Posterior vena cava (tissue), 2 donors: ENCODE measurements at places on chromosomes 1 and 21. TPM values are rescaled to one million over a fixed set of nuclear protein-coding genes. Genes with fewer than 3 reads are reported as not detected.

Gene IGSF21
- 4.7 TPM for total RNA-seq

Gene NVL
- total RNA-seq = 17.7 TPM

Gene EXO1
- total RNA-seq = not detected

Gene PRAMEF33
- total RNA-seq = not detected

Gene TRIM17
- total RNA-seq = 0.38 TPM

Gene RIMKLA
- 0.24 TPM for total RNA-seq

Gene KIAA0040
- 9.3 TPM for total RNA-seq

Gene MYOM3
- total RNA-seq = 0.83 TPM

Gene FOXO6
- total RNA-seq = 0.62 TPM

Gene C1orf94
- not detected for total RNA-seq

Gene NPHP4
- total RNA-seq = 6.9 TPM

Gene ACBD3
- 44.0 TPM for total RNA-seq

Gene TOR3A
- 18.3 TPM for total RNA-seq

Gene CDA
- total RNA-seq = 9.1 TPM

GRCh38 chr1:4935807-4936206 lies 281.4 kb downstream of the AJAP1 start:
- DNase-seq = no peak

GRCh38 chr1:3031401-3032221 lies 10.3 kb downstream of the ACTRT2 start:
- DNase-seq = peak; percentile 92

DNA sequence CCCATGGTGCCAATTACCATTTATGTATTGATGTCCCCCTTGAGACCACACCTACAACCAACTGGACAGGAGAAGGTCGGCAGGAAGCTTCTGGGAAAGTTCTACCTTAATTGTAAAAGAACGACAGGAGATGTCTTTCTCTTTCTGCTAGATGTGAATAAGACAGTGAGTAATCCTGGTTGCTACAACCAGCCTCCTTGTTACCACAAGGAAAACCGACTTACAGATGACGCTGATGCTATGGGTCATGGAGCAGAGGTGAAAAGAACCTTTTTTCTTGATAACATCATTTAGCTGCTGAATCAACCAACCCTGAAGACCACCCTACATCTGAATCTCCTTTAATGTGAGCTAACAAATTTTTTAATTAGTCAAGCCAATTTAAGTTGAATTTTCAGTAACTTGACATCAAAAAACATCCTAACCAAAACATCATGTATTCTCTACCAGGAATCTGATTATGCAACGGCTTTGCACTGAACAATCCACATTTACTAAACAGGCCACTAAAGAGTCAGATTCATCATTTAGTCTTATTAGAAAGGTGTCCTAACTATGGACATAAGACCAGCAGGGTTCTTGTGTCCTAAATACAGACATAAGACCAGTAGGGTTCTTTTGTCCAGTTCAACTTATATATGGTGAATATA lies 23.0 kb downstream of the RGS2 start:
- DNase-seq = no peak

- no peak for DNase-seq
Measured at GRCh38 chr1:51341876-51342496, 11.6 kb upstream of the TTC39A start.

DNA sequence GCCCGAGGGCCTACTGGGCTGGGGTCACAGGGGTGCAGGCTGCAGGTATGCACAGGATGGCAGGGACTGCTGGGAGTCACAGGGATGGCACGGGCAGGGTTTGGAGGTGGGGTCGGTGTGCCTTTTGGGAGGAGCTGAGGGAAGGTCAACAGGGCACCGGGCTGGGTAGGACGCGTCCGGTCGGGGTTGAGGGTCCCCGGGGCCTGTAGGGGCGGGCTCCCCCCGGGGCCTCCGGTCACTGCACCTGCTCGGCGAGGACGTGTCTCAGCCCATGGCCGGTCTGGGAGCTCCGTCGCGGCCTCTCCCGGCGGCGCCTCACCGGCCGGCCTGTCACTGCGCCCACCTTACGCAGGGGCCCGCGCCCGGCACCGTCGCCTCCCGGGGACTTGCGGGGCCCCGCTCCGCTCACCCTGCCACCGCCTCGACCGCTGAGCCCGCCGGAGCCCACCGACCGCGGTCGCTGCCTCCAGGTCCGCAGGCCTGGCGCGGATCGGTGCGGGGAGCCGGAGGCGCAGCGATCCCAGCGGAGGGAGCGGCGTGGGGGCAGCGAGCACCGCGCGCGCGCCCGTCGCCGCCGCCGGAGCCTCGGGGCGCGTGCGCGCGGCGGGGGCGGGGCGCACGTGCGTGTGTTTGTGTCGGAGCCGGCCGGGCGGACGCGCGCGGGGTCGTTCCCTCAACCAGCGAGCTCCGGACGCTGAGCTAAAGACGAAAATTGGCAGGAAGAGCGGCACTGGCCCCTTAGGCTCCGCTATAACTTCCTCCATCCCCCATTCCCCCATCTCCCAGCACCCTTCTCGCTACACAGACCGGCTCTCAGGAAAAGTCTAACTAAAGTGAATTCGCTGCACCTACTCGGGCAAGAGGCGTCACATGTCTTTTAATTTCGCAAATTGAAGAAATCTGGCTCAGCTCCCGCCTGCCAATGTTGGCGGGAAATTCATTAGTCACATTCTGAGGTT lies at the start of gene AMIGO1:
TSS of gene AMIGO1 (minus strand) at position 552 of the 959 bp plus-strand sequence. CDS start 815 bp downstream, outside the sequence.
- DNase-seq = no peak

DNA sequence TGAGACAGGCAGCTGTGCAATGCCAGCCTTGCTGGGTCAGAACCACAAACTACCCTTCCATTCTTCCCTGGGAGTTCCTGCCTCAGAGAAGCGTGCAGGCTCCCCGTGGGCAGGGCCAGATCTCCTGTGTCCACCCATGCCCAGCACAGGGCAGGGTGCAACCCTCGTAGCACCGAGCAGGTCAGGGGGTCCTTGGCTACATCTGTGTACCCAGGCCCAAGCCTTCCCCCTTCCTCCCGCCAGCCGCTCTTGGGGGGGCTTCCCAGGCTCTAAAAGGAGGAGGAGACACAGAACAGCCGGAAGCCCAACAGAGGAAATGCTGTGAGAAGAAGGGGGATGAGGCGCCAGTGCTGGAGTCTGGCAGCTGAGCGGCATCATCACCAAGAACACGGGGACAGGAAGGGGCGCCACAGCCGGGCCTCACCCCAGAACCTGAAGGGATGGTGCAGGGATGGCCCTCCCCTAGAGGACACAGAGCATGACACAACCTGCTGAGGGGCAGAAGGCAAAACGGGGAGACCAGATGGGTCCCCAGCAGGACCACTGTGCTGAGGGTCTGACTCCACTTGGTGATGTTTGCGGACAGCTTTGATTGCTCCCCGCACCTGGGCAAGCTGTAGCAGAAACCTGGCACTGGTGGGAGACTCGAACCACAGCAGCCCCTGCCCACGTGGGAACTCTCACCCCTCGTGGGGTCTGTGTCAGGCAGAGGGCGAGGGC lies 233.2 kb downstream of the NPHP4 start:
- DNase-seq = peak; percentile 58

GRCh38 chr1:26978901-26979300 lies 14.6 kb upstream of the TRNP1 start:
- no peak for DNase-seq

- DNase-seq = no peak
Measured at GRCh38 chr1:78284354-78284753, 206.4 kb upstream of the PTGFR start.

- DNase-seq = no peak
Measured at GRCh38 chr1:113142791-113143190, 69.8 kb downstream of the LRIG2 start.

- DNase-seq = no peak
Measured at GRCh38 chr1:198918920-198919319, 280.1 kb downstream of the PTPRC start.

GRCh38 chr21:34524646-34525601 lies 12.9 kb upstream of the KCNE1 start:
- no peak for DNase-seq

GRCh38 chr1:195714248-195714647 lies 894.0 kb downstream of the KCNT2 start:
- no peak for DNase-seq

GRCh38 chr1:10948463-10948775 lies 64.0 kb upstream of the TARDBP start:
- DNase-seq = no peak

DNA sequence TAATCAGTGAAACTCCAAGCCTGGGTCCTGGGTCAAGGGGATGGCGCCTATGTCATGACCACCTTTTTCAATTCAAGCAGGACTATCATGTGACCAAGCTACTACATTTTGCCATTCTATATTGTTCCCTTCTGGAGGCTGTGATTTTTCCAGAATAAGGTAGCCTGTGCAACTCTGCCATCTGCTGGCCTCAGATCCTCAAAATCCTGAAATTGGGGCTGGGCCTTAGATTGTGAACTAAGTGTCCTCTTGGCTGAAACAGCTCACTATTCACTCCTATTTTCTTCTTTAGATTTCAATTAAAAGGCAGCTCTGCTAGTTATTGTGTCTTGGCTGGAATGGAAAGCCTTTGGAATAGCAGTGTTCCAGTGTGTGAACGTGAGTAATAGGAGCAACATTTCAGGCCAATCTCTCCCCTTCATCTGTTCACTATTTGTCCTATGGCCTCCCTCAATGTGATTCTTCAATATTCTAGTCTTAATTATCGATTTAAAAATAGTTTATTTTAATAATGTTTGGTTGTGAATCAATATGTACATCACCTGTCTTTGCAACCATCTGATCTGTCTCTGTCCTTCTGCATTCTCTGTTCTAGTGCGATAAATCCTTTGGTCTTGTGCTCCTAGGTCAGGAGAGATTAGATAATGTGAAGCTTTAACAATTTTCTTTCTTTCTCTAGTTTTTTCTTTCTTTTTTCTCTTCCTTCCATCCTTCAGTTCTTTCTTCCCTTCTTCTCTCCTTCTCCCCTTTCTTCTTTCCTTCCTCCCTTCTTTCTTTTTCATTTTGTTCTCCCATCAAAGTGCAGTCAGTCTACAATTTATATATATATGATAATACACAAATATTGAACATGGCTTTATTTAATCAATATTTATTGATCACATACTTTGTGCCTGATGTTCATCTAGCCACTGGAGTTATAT lies 69.8 kb downstream of the CR1 start:
- DNase-seq = no peak

GRCh38 chr1:175810305-175810704 lies 66.9 kb upstream of the TNR start:
- no peak for DNase-seq

DNA sequence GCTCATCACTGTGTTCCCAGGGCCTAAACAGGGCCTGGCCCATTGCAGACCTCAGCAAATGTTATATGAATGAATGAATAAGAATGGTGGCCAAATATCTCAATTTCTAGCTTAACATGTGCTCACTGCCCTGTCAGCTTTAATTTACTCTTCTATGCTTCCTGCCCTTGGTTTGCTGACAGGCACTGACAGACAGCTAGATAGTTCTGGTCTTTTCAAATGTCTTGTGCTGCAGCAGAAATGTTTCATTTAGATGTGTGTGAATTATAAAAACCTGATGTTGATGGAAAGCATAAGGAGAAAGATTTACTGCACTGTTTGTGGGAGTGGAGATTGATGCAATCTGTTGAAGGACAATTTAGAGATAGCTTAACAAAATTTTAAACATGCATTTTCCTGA lies 48.9 kb downstream of the LPAR3 start:
- no peak for DNase-seq

GRCh38 chr1:64223329-64224151 lies 20.1 kb downstream of the UBE2U start:
- no peak for DNase-seq

DNA sequence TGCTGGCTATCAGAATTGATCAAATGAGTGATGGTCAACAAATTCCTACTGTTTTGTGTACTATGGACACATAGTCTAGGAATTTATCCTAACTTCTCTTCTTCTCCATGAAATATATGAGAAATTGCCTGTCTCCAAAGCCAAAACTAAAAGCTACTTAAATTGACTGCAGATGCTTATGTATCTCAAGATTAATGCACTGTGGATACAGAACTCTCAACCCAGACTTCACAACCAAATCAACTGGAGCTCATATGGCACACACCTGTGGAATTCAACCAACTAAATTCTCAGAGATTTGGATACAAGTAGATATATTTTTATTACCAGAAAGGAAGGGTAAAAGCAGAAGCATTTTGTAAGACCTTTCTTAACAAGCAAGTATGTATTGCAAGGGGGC lies 566.1 kb downstream of the LTN1 start:
- DNase-seq = no peak

DNA sequence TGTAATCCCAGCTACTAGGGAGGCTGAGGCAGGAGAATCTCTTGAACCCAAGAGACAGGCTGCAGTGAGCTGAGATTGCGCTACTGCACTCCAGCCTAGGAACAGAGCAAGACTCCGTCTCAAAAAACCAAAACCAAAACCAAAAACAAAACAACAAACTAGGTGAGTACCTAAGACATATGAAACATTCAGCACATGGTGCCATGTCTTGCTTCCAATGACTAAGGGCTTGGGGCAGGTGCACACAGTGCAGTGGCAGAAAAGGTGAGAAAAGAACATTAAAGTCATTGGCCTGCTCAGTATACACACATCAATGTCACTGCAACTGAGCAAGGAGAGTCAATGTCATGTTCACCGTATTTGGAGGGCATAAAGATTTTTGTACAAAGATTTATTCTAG lies 4.1 kb upstream of the ACTA1 start:
- no peak for DNase-seq

GRCh38 chr1:6660415-6661049 lies 35.9 kb downstream of the THAP3 start:
- no peak for DNase-seq

DNA sequence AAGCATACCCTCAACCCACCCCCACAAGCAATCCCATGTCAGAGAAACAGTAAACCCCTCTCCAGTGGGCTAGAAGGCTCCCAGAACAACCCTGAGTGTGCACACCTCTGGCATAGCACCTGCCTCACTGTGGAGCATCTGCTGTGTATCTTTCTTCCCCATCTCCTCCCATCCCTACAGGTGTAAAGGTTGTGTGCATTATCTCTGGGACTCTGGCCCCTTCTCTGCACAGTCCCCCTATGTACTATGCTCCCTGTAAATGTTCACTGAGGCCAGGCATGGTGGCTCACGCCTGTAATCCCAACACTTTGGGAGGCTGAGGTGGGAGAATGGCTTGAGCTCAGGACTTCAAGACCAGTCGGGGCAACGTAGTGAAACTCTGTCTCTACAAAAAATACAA lies 700 bp upstream of the CACNA1S start:
- no peak for DNase-seq

GRCh38 chr21:17753736-17754135 lies 65.4 kb downstream of the C21orf91 start:
- no peak for DNase-seq

DNA sequence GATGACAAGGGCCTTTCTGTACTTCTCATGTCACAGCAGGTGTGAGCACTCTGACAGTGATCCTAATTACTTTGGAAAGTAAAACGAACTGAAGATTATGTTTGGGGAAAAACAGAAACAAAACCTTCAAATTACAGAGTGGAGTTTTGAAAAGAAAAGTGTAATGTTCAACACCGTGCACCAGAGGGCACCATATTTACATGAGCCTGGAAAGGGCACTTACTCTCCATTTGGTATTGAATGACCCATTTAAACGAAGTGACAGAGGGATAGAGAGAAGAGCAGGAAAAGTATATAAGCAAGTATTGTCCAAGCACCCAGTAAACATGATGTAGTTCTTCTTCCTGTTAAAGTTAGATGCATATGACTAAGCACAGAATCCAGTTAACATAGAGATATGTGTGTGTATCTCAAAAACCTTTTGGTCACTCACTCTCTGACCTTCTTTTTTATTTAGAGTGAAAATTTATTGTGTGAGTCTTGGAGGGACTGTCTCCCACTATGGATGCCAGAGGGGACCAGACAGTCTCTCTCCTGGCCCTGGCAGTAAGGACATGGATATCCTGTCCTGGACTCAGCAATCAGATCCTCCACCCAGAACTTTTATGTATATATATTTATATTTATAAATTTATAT lies 3.8 kb upstream of the RGSL1 start:
- DNase-seq = no peak
